ENCODE measurements at places on chromosomes 2 and 18.
A peak's percentile ranks its signal among the peaks of the same experiment; 100 is the strongest.

DNA sequence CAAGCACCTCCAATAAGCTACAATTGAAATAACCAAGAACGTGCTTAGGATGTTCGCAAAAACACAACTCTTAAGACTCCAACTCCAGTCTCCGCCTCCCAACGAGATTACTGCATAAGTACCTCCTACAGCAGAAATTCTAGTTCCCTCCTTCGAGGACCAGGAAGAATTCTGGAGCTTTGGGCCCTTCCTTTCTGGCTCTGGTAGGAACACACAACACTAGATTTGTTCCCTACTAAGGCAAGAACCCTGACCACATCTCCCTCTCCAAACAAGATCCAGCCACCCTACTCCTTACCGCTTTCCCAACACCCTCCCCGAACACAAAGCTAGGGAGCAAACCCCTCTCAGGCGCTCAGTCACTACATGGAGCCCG lies 721 bp downstream of the ADAM17 start:
- DNase-seq: peak; percentile 31

DNA sequence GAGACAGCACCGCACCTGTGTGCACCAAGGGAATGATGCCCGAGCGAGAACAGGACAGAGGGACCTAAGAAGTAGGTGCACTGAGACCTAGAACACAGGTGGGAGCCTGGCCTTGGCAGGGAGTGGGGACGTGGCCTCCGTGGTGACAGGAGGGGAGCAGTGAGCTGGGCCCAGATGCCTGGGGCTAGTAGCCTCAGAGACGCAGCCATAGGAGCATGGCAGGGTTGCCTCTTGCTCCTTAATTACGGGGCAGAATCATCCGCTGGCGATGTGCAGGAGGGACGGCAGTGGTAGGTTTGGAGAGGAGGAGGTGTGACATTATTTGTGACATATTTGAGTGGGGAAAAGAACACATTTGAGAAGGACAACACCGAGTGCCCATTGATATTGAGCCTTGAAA lies 57.0 kb upstream of the HPCAL1 start:
- DNase-seq: no peak

DNA sequence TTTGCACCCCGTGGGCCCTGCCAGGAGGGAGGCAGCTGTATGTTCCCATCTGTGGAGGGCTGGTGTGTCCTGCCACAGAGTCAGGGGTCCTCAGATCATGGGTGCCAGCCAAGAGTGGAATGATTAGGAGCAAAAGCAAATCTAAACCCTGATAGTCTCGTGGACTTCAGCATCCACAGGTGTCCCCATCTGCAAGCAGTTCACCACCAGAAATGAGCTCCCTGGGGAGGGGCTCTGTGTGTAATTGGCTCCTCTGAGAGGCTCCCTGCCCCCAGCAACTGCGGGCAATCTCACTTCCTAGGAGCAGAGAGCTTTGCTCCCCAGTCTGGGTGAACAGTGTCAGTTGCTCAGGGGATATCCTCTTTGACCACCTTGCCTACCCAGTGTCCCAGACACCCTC lies 78.1 kb downstream of the HNRNPLL start:
- no peak for DNase-seq

DNA sequence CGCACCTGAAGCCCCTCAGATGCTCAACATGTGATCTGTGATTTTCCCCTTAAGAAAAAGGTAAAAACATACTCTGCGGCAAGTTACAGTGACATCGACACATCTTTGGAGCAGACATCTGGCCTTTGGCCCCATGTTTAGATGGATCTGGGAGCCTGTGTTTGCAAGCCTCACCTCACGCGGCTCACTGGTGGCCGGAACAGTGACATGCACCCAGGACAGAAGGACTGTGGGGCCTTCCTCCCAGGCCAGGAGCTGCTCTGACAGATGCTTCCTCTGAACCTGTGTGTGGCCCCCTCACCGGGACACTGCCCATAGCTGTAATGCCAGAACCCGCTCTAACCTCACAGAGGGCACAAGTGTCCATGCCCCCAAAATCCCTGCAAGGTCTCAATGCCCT lies 13.1 kb downstream of the PASK start:
- no peak for DNase-seq

DNA sequence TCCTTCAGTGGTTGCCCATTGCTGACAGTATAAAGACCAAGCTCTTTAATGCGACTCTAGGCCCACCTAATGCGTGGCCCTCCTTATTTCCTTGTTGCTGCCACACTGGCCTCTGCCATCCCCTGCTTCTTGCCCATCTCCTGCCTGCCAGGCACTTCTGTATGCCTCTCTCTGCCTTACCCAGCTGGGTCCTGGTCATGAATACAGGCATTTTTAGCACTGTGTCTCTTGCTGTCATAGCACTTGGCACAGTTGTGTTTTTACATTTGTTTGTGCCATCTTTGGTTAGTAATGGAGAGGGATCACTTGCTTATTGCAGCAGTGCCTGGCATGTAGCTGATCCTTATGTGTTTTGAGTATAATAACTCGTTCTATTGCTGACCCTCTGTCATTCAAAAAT lies 38.7 kb downstream of the MAP4K4 start:
- DNase-seq: no peak

DNA sequence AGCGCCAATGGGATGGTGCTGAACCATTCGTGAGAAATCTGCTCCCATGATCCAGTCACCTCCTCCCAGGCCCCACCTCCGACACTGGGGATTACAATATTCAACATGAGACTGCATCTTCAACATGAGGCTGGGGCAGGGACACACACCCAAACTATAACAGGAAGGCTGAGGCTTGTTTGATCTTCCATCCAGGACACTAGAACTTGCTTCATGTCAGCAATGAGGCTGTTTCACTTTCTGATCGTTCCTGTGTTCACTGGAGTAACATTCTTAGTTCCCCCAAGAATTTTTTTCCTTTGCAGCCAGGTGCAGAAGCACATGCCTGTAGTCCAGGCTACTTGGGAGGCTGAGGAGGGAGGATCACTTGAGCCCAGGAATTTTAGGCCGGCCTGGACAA lies 30.8 kb upstream of the SOX11 start:
- DNase-seq: no peak

- no peak for DNase-seq
Observed at GRCh38 chr2:31256611-31257382, 22.8 kb downstream of the EHD3 start.

DNA sequence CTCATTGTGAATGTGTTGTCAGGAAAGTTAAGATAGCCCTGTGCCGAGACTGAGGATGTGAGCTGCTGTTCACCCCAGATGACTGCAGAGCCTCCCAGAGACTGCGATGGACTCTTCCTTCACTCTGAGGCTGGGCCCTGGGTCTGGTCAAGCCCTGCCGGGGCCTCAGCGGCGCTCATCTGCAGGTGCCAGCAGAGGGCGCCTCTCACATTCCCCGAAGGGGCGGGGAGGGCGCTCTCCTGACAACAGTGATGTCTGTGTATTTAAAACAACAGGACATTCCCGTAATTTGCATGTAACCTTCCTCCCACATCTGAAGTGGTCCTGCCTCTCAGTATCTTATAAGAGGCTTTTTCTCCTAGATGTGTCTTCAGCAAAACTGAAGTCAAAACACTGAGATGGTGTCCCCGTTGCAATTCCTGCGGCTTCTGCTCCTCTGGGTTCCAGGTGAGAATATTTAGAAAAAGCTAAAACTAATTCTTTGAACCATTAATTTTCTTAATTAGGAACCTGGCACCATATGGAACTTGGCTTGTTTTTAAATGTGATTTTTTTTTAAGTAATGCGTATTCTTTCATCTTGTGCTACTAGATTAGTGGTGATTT lies 1377.9 kb downstream of the RPIA start:
- DNase-seq: no peak

GRCh38 chr2:111923276-111923804 lies 24.9 kb downstream of the MERTK start:
- no peak for DNase-seq

- DNase-seq: no peak
Observed at GRCh38 chr2:60832621-60833020, 48.8 kb upstream of the REL start.
